ENCODE measurements at places on chromosomes 4 and X. TPM values are rescaled to one million over a fixed set of nuclear protein-coding genes. Genes with fewer than 3 reads are reported as not detected.

Gene SLITRK2
- polyA plus RNA-seq, result 0.43 TPM

Gene ZNF718
- polyA plus RNA-seq, result 1.7 TPM

Gene TRAPPC11
- polyA plus RNA-seq, result 12.6 TPM

Gene PPEF2
- not detected for polyA plus RNA-seq

Gene TIGD2
- 1.3 TPM for polyA plus RNA-seq

Gene KDR
- 10.5 TPM for polyA plus RNA-seq

Gene SRPK3
- polyA plus RNA-seq, result 36.5 TPM

Gene SPP1
- 20.9 TPM for polyA plus RNA-seq

Gene CTAG1B
- polyA plus RNA-seq, result not detected

Gene PDE5A
- 2.8 TPM for polyA plus RNA-seq

Gene RHOXF2
- polyA plus RNA-seq, result not detected

Gene VCX2
- polyA plus RNA-seq, result not detected

Gene MAGEA12
- not detected for polyA plus RNA-seq

Gene PRMT9
- 4.9 TPM for polyA plus RNA-seq

Gene OR13H1
- not detected for polyA plus RNA-seq

Gene CT45A1
- polyA plus RNA-seq, result not detected

Gene MEPE
- polyA plus RNA-seq, result not detected

Gene GALNTL6
- not detected for polyA plus RNA-seq

Gene PABPC1L2A
- not detected for polyA plus RNA-seq

Gene NLGN3
- 0.88 TPM for polyA plus RNA-seq

Gene FAM114A1
- polyA plus RNA-seq, result 13.9 TPM

Gene FGFBP1
- not detected for polyA plus RNA-seq

Gene CFAP47
- polyA plus RNA-seq, result not detected

Gene PRR32
- 2.3 TPM for polyA plus RNA-seq

Gene CCKAR
- polyA plus RNA-seq, result not detected

Gene TECRL
- polyA plus RNA-seq, result 354 TPM

Measured in right cardiac atrium (tissue), 5 donors.